ENCODE measurements at places on chromosomes 6 and 20.

- DNase-seq, result no peak
Observed at GRCh38 chr20:10728873-10729670, 55.3 kb upstream of the JAG1 start.

DNA sequence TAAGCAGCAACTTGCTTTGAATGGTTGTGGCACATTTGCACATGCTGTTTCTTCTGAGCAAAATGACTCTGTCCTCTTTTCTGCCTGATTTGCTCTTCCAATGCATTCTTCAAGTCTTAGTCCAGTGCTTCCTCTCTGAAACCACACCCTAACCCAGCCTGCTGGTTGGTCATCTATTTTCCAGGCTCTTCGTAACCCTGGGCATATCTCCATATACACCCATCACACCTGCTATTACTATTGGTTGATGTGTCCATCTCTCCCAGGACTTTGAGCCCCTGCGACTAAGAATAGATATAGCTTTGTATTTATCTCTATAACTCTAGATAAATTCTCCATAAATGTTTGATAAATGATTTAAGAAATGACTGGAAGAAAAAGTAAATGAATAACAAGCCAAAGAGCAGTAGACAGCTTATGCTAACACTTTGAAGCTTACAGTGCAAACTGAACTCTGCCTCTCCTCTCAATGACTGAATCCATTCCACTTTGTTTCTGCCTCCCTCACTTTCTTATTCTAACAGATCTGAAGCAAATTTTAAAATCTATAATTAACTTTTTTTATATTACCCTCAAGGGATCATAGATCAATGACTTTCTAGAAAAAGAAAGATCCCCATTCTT, 59.7 kb upstream of the NT5E start:
- DNase-seq, result no peak

DNA sequence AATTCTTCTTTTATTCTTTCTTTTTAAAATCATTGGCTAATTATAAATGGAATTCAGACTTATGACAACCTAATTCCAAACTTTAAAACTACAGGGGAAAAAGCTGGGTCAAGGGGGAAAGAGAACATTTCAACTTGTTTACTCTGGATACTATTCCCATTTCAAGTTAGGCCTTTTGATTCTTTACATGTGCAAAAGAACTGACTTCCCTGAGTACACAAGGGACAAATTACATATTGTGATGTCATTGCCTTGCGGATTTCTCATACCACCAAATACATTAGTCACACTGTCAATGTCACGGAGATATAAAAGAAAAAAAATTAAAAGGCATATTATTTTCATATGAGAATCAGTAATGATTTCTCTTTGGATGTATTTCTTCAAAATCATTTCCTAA, 96.5 kb upstream of the TBX18 start:
- no peak for DNase-seq

DNA sequence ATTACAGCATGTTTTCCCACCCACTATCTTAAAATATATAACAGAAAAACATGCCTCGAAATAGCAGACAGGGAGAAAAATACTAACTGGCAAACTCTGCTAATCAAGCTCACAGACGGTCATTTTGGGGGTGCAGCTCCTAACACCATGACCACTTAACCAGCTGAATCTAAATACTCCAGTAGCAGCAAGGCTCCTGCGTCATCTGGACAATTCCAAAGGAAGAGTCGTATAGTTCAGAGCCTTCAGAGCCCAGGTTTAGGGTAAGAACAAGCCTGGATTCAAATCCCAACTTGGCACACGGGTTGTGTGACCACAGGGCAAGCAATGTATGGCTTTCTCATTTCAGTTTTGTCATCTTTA, 81.3 kb upstream of the COL21A1 start:
- no peak for DNase-seq

GRCh38 chr6:4543596-4543995, 232.6 kb upstream of the CDYL start:
- DNase-seq, result no peak

- DNase-seq, result no peak
Observed at GRCh38 chr20:62745952-62746288, 37.3 kb downstream of the NTSR1 start.

DNA sequence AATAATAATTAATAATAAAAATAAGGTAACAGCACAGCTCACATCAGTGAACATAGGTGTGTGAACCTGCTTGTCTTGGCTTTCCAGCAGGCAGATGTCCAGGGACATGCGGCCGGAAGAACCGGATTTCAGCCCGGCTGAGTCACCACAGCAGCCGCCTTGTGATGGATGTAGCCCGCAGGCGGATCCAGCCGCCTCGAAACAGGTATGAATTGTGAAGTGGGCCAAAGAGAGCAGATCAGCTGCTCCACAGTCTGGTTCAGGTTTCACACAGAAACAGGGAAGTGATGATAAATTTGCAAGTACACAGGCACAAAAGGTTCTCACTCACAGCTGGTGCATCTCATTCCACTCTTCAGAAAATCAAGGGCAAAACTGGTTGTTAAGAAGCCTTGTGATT, 55.1 kb downstream of the ID4 start:
- peak; percentile 79 for DNase-seq

DNA sequence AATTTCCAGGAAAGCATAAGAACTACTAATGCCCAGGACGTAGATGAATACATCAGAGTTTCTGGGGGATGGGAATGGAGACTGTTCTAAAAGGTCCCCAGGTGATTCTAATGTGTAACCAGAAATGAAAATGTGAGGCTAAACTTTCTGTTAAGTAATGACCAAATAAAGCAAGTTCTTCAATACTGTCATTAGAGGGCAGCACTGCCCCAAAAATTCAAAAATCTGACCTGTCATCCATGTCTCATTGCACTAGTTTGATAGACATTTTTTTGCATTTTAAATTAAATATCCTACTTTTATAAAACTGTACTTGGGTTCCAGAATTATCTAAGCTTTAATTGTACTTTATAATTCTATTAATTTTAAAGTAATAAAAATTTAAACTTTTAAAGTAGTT, 94.9 kb downstream of the RFX6 start:
- peak; percentile 5 for DNase-seq

- DNase-seq, result no peak
Observed at GRCh38 chr20:20206788-20207187, 154.5 kb downstream of the CFAP61 start.

- DNase-seq, result no peak
Observed at GRCh38 chr20:11249683-11250082, 575.9 kb upstream of the JAG1 start.

- peak; percentile 69 for DNase-seq
Observed at GRCh38 chr20:14093652-14094051, 98.3 kb downstream of the MACROD2 start.

- peak; percentile 23 for DNase-seq
Observed at GRCh38 chr6:167826896-167827582, at the start of gene AFDN. TSS of gene AFDN (plus strand) at chr6:167826911. CDS start at chr6:167827133, 222 bp downstream.

GRCh38 chr6:121853686-121854085, 418.2 kb downstream of the GJA1 start:
- no peak for DNase-seq

- DNase-seq, result no peak
Observed at GRCh38 chr6:30819297-30819917, 64.9 kb upstream of the DDR1 start.

- DNase-seq, result no peak
Observed at GRCh38 chr6:2984738-2985406, 13.5 kb upstream of the SERPINB6 start.

- DNase-seq, result no peak
Observed at GRCh38 chr6:22164236-22164635, 132.6 kb downstream of the PRL start.

- peak; percentile 44 for DNase-seq
Observed at GRCh38 chr20:62632575-62633090, 9.7 kb upstream of the SLCO4A1 start.

- DNase-seq, result no peak
Observed at GRCh38 chr6:3501826-3502500, 45.1 kb upstream of the SLC22A23 start.

DNA sequence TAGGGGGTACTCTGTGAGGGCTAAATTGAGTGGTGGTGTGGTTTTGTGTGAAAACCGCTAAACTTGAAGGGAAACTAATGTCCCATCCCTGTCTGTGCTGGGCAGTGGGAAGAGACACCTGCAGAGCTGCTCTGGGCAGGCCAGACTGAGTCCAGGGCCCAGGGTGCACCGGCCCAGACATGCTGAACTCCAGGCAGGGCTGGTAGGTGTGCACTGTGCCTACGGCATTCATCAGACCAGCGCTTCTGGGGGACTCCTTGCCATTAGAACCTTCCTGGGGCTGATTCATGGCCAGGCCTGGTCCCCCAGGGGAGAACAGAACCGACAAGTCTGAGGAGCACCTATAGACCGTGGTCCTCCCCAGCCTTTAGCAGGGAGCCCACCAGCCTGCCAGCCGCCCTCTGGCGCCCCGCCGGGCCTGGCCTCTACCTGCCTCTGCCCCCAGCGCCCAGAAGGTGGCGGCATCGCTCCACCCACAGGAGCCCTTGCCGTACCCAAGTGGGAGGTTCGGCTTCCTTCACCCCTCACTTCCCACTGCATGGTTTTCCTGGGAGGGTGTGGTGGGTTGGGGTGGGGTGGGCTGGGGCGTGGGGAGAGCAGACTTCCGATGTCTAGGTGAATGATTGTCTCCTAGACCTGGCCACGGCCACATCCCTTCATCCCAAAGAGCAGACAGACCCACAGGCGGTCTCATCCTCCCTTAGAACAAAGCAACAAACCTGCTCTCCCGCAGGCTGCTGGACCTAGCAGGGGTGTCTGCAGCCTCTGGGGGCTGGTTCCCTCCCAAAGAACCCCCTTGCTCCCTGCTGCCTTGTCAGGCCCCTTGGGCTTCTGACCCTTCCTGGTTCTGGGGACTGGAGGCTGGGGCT, 15.5 kb downstream of the CCDC167 start:
- peak; percentile 55 for DNase-seq

DNA sequence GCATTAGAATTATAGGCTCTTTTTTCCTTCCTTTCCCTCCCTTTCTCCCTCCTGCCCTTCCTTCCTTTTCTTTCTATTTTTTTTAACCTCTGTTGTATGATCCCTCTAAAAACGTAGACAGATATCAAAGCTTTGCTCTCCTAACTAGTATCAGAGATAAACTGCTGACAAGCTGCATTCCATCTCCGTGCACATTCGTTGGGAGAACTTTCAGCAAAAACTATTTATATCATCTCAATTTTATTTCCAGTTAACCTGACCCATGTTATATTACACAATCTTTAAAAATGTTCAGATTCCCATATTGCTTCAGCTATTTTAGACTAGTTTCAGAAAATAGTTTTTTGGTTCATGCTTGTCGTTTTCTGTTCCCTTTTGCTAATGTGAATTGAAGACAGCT, 47.3 kb downstream of the RNF217 start:
- no peak for DNase-seq

DNA sequence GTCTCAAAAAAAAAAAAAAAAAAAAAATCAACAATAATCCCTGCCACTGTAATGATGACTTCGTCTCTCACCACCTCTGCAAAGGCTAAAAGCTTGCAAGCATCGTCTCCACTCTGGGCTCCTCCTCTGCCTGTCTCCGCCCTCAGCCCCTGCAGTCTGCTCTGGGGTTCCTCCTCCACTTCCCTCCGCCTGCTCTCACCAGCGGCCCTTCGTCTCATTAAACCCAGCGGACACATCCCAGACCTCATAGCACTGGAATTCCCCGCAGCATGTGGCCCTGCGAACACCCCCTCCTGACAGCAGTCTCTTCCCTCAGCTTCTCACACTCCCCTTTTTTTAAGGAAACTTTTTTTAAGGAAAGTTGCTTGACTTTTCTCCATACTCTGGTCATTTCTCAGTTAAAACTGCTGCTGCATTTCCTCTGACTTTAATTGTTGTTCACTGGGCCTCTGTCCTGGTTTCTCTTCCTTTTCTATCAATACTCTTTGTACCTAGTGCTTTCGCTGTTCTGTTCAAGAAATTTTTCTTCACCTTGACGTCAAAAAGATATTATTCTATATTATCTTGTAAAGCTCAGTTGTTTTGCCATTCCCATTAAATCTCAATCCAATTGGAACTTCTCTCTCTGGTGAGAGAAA, 70.9 kb upstream of the PLEKHG1 start:
- DNase-seq, result no peak

DNA sequence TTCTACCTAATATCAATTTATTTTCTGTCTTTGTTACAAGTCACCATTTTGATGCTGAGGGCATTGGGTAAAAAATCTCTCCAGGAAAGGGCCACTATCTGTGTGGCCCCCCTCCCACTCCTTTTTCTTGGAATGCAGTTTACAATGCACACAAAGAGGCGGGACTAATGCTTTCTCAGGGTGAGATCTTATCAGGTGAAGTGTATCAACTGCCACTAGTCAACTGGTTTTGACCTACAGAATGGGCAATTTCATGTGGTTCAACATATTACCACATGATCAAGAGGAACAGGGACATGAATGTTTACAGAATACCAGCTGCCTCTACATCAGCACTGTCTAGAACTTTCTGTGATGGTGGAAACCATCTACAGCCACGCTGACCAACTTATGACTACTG, 3.7 kb downstream of the RRBP1 start:
- no peak for DNase-seq

DNA sequence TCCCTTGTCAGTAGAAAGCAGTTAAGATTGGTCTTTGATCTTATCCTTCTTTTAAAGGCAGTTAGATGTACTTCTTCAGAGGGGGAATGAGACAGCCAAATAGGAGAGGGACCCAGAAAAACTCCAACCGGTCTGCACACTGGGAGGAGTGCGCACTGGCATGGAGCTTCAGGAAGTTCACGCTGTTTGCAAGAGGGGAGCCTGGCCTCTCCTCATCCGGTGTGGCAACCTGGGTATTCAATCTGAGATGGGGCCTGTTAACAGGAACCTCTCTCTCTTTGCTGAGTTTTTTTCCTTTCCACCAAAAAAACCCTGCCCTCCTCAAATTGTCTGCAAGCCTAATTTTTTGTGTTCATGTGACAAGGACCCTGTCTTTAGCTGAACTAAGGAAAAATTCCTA, 162.5 kb upstream of the OLIG3 start:
- no peak for DNase-seq

GRCh38 chr6:16712931-16713484, 48.3 kb downstream of the ATXN1 start:
- no peak for DNase-seq

DNA sequence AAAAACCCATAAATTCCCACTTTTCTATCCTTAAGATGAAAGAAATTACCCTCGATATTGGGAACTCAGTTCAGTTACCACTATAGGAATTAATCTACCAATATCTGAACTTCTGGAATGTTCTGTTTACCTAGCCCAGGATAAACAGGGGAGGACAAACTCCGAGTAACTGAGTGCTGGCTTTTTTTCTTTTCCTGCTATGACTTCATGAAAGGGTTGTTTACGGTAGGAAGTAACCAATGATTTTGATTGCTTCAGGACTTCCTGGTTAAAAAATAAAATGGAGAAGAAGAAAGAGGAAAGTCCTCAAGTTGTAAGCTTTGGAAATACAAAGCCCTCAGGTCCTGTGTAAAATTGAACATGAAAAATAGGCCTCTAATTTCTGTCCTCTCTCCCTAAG, 167.7 kb downstream of the ZNF217 start:
- DNase-seq, result no peak

DNA sequence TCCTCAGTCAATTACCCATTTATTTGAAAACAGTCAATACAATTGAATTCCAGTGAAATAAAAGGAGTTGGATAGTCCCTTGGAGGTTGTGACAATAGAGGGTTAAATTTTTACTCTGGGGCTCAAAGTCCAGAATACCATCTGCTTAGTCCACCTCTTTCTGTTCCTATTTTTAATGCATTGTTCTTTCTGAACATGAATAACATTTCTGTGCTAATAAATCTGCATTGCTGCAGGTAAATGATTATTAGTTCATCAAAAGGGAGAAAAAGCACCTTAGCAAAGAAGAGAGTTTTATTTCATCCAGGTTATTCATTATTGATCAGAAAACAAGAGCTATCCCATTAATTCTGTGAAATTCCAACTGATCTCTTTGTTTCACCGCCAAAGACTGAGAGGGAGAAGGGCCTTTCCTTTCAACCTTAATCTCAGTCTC, 166.1 kb upstream of the OLIG3 start:
- no peak for DNase-seq
